ENCODE measurements at places on chromosomes 7 and 10.

GRCh38 chr7:108805808-108806397 is 236.2 kb downstream of the DNAJB9 start:
- no peak overlapping the region for H3K27ac ChIP-seq
- DNase-seq, result peak; percentile 70
- H3K4me3 ChIP-seq, result no peak overlapping the region

DNA sequence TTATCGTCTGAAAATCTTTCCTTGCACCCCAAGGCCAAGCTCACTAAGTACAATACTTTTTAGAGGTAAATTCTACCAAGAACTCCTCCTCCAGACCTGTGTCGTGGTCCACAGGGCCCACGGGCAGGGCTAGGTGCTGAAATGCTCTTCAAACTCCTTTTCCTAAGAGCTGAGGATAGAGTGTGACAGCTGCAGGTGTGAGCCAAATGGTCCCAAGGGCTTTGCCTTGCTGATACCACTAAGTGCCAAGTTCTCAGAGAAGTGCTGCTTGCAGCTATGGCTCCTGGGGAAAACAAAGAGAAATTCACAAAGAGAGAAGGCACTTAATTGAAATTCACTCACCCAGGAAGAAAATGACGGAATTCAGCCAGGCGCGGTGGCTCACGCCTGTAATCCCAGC is 868.9 kb upstream of the AUTS2 start:
- H3K4me1 ChIP-seq, result peaks cover 20% of the 10 kb centered on the region
- no peaks in the 10 kb centered on the region for H3K27me3 ChIP-seq
- H3K4me3 ChIP-seq, result peak overlapping the region; percentile 35

- peaks cover 11% of the 10 kb centered on the region for H3K4me1 ChIP-seq
- H3K4me3 ChIP-seq, result peak overlapping the region; percentile 85
- H3K27ac ChIP-seq, result peak overlapping the region; percentile 46
- H3K36me3 ChIP-seq, result peaks cover 21% of the 10 kb centered on the region
- no peaks in the 10 kb centered on the region for H3K27me3 ChIP-seq
- DNase-seq, result no peak
These were observed 23.5 kb upstream of the ZNF12 start for GRCh38 chr7:6730343-6730633.

DNA sequence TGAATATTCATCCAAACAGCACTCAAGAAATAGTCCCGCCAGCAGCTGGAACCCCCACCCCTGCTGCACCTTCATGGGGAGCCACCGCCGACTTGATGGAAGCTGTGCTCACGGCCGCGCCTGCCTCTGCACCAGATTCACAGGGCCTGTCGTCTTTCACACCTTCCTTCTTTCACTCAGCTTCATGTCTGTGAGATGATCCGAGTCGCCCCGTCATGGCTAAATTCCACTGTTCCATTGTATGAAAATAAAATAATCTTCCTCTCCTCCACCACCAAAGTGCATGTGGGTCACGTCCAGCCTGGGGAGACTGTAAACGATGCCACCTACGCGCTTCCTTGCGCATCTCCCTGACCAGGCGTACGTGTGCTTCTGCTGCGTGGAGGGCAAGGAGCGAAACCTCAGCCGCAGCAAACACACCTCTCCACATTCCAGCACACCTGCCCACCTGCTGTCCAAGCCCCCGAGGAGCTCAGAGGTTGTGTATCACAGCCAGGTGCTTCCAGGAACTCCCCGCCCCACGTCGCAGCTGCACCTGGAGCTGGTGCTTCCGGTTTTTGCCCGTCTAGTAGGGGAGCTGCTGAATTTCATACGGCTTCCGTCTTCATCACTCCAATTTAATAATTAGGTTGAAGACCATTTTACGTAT is 137.0 kb downstream of the PTPRN2 start:
- DNase-seq, result no peak
- no peak overlapping the region for H3K27ac ChIP-seq
- H3K4me1 ChIP-seq, result no peaks in the 10 kb centered on the region
- no peaks in the 10 kb centered on the region for H3K36me3 ChIP-seq
- no peaks in the 10 kb centered on the region for H3K27me3 ChIP-seq
- no peak overlapping the region for H3K4me3 ChIP-seq

- DNase-seq, result no peak
- H3K4me1 ChIP-seq, result no peaks in the 10 kb centered on the region
- H3K27me3 ChIP-seq, result no peaks in the 10 kb centered on the region
These were observed 19.2 kb downstream of the PDK4 start for GRCh38 chr7:95577137-95577536.

GRCh38 chr10:132689721-132690360 is 96.1 kb downstream of the NKX6-2 start:
- no peak overlapping the region for H3K4me3 ChIP-seq
- H3K27ac ChIP-seq, result no peak overlapping the region
- no peaks in the 10 kb centered on the region for H3K36me3 ChIP-seq
